Stomach (tissue), 19 donors: ENCODE measurements at places on chromosomes 4 and X. TPM values are rescaled to one million over a fixed set of nuclear protein-coding genes. Genes with fewer than 3 reads are reported as not detected.

LAGE3 gene
- total RNA-seq, result 2.7 TPM

PACRGL gene
- total RNA-seq, result 39.0 TPM

MTTP gene
- not detected for total RNA-seq

DNA sequence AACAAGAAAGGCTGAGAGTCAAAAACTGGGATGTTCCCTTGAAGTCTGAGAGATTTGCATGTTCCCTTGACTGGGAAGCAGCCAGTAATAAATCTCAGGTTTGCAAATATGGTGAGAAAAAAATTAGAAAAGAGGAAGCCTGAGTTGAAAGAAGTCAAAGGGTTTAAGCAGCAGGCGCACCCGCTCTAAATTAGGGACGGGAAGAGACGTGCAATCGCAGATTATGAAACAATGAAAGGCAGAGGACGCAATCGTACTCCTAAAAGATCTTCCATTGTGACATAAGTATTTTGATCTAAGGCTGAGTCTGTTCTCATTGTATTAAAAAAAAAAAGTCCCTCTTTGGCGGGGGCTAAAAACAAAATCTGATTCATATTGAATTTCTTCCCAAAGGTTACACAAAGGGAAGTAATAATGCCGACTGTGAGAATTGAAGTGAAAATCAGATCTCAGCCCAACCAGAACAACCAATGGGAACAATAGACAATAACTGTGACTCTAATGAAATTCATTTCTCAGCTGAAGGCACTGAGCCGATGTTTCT lies 28.2 kb downstream of the SAT1 start:
- H3K36me3 ChIP-seq, result no peaks in the 10 kb centered on the region
- H3K27ac ChIP-seq, result no peak overlapping the region
- H3K4me1 ChIP-seq, result no peaks in the 10 kb centered on the region
- no peak overlapping the region for H3K4me3 ChIP-seq
- no peak for DNase-seq

GRCh38 chr4:26590639-26591038 lies 6.8 kb downstream of the TBC1D19 start:
- H3K4me1 ChIP-seq, result peaks cover 14% of the 10 kb centered on the region
- no peak for DNase-seq
- no peaks in the 10 kb centered on the region for H3K36me3 ChIP-seq
- H3K27me3 ChIP-seq, result no peaks in the 10 kb centered on the region
- H3K27ac ChIP-seq, result no peak overlapping the region

GRCh38 chrX:11053351-11053750 lies 57.8 kb upstream of the HCCS start:
- no peak overlapping the region for H3K27ac ChIP-seq
- H3K27me3 ChIP-seq, result no peaks in the 10 kb centered on the region
- H3K4me3 ChIP-seq, result no peak overlapping the region
- DNase-seq, result no peak

DNA sequence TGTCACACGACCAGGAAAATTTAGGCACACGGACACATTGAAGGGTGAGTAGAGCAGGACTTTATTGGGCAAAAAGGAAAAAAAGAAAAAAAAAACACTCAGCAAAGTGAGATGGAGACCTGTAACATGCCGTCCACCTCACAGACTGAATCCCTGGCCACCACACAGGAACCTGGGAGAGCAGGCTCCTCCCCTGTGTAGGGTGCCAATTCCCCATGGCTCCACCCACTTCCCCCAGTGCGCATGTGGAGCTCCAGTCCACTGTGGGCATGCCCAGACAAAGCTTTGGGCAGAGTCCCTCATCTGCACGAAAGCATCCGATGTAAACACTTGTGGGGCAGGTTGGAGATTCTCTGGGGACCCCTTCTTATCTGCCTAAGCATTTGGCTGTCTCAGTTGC lies 23.6 kb upstream of the CBR4 start:
- no peak overlapping the region for H3K4me3 ChIP-seq
- no peak overlapping the region for H3K27ac ChIP-seq
- no peaks in the 10 kb centered on the region for H3K27me3 ChIP-seq
- H3K36me3 ChIP-seq, result no peaks in the 10 kb centered on the region
- H3K4me1 ChIP-seq, result no peaks in the 10 kb centered on the region
- no peak for DNase-seq
